Occipital lobe (tissue), 3 donors: ENCODE measurements at places on chromosomes 2 and 18.

- DNase-seq = no peak
Measured at GRCh38 chr2:108492364-108492763, 41.9 kb upstream of the LIMS1 start.

DNA sequence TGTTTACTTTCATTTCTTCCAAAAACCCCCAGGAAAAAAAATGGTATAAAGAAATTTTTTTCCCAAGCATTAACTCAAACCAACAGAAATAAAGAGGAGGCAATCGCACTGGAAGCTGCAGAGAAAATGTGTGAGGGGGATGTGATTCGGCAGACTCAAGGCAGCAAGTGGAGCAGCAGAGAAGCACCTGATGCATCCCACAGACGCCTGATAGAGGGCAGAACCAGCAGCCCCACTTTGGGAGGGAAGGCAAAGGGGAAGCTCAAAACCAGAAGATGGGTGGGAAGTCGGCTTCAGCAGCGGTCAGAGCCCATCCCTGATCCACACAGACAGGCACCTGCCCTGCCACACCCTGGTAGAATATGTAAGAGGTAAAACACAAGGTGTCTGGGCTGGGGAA lies 12.6 kb downstream of the FTCDNL1 start:
- no peak for DNase-seq

- DNase-seq = no peak
Measured at GRCh38 chr2:236369661-236370062, 105.5 kb upstream of the ASB18 start.

DNA sequence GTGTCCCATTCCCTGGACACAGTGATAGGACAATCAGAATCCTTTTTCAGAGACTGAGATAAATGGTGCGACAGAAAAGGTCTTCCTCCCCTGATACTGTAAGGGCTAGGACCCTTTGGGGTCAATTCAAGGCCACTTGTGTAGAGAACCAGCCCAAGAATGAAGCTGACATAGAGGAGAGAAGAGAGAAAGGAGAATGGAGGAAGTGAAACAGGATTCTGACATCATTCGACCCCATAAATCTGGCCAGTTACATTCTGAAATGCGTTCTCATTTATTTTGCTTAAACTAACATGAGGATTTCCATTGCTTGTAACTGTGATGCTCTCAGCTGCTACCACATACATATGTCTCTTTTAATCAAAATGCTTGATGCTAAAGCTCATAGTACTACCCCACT lies 148.1 kb downstream of the TMEM163 start:
- no peak for DNase-seq

DNA sequence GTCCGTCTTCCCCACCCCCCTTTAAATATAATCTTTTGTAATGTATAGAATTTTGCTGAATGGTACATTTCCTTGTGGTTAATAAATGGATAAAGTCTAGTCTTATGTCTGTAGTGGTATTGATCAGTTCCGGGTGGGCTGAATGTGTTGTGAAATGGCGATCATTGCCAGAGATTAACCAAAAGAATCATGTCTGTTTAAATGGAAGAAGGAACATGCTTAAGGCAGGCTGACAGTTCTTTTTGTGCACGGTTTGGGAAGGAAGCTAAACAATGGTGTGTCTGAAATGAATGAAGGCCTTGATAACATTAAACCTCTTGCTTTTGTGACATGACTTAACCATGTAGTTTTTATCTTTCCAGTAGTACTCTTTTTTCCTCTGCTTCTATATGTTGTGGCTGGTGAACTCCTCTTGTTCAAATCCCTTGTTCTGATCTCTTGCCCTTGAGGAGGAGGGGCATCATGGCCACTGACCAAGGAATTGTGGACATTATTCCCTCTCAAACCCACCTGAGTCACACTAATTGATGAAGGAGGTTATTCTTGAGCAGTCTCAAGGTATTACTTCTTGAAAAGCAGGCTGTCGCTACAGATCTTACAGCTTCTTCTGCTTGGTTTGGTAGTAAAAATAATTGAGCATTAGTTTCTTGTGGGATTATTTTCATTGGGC lies 1.7 kb downstream of the ACVR2A start:
- no peak for DNase-seq

GRCh38 chr18:77114415-77115191 lies 18.0 kb downstream of the MBP start:
- DNase-seq = no peak
